Endothelial cell (in vitro differentiated cells): ENCODE measurements at places on chromosomes 7 and 10.

DNA sequence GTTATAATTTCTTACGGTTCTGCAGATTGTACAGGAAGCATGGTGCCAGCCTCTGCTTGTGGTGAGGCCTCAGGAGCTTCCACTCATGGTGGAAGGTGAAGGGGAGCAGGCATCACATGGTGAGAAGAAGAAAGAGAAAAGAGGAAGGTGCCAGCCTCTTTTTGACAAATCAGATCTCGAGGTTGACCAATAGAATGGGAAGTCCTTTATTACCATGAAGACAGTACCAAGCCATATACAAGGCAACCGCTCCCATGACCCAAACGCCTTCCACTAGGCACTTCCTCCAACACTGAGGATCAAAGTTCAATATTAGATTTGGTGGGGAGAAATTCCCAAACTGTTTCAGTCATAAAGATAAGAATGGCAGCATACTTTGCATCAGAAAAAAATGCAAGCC is 502.8 kb downstream of the GLRX3 start:
- H3K27me3 ChIP-seq = peaks cover 3% of the 10 kb centered on the region
- no peak overlapping the region for H3K4me3 ChIP-seq
- DNase-seq = no peak
- H3K4me1 ChIP-seq = no peaks in the 10 kb centered on the region
- H3K36me3 ChIP-seq = peaks cover 8% of the 10 kb centered on the region
- no peak overlapping the region for H3K27ac ChIP-seq

DNA sequence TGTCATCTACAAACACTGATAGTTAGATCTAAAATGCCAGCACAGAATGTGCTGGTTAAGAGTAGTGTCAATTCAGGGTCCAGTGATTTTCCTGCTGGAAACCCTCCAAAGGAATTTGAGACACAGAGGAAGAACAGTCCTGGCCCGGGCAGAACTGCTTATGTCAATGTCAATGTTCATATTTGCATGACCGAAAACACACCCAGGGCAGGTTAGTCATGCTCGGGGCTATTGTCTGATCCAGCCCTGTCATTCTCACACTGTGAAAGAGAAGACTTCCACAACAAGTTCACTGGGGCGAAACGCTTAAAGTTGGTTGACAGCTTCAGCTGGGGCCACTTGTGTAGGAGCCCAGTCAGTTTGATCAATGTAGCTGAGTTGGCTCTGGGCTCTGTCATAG is 139.3 kb downstream of the C1GALT1 start:
- H3K4me1 ChIP-seq = peaks cover 10% of the 10 kb centered on the region
- no peak overlapping the region for H3K4me3 ChIP-seq
- H3K36me3 ChIP-seq = no peaks in the 10 kb centered on the region
- H3K27me3 ChIP-seq = peaks cover 2% of the 10 kb centered on the region
- no peak for DNase-seq

GRCh38 chr10:123462756-123463155 is 203.4 kb upstream of the GPR26 start:
- H3K4me1 ChIP-seq = peaks cover 8% of the 10 kb centered on the region
- no peak overlapping the region for H3K27ac ChIP-seq
- H3K4me3 ChIP-seq = no peak overlapping the region
- H3K27me3 ChIP-seq = no peaks in the 10 kb centered on the region
- no peak for DNase-seq

- peaks cover 7% of the 10 kb centered on the region for H3K4me1 ChIP-seq
- H3K27me3 ChIP-seq = peaks cover 12% of the 10 kb centered on the region
- H3K36me3 ChIP-seq = peaks cover 8% of the 10 kb centered on the region
- no peak overlapping the region for H3K27ac ChIP-seq
- no peak overlapping the region for H3K4me3 ChIP-seq
Observed at GRCh38 chr10:132396494-132397035, 435 bp upstream of the PWWP2B start.

- peaks cover 10% of the 10 kb centered on the region for H3K36me3 ChIP-seq
- peaks cover 18% of the 10 kb centered on the region for H3K27me3 ChIP-seq
- DNase-seq = peak; percentile 6
- peaks cover 37% of the 10 kb centered on the region for H3K4me1 ChIP-seq
Observed at GRCh38 chr10:68330852-68331454, 911 bp upstream of the HNRNPH3 start.

DNA sequence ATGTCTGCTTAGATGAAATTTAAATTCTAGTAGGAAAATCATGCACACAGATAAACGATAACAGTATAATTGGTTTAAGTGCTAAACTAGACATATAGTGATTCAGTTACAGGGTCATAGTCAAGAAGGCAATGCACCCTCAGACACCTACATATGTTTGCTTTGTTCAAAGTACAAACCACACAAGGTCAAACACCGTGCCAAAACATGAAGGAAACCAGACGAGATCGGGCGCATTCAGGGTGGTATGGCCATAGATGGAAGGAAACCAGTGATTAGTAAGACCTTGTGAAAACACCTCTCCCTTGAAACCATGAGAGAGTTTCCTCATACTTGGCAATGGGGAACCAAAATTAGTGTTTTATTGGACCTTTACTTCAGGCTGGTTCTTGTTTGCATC is 906.9 kb downstream of the PCDH15 start:
- no peaks in the 10 kb centered on the region for H3K4me1 ChIP-seq
- no peaks in the 10 kb centered on the region for H3K36me3 ChIP-seq
- H3K27ac ChIP-seq = no peak overlapping the region

- H3K4me1 ChIP-seq = peaks cover 7% of the 10 kb centered on the region
- DNase-seq = no peak
- H3K27me3 ChIP-seq = peaks cover 9% of the 10 kb centered on the region
- peaks cover 6% of the 10 kb centered on the region for H3K36me3 ChIP-seq
Observed at GRCh38 chr7:100211342-100211780, 8.4 kb upstream of the PVRIG start.

- no peak for DNase-seq
- H3K27ac ChIP-seq = no peak overlapping the region
- no peaks in the 10 kb centered on the region for H3K27me3 ChIP-seq
Observed at GRCh38 chr7:68424658-68425297, 1173.5 kb upstream of the AUTS2 start.

GRCh38 chr10:45096001-45096400 is 95.3 kb downstream of the ZNF22 start:
- peaks cover 26% of the 10 kb centered on the region for H3K4me1 ChIP-seq
- peaks cover 5% of the 10 kb centered on the region for H3K27me3 ChIP-seq
- H3K4me3 ChIP-seq = no peak overlapping the region
- no peak overlapping the region for H3K27ac ChIP-seq

DNA sequence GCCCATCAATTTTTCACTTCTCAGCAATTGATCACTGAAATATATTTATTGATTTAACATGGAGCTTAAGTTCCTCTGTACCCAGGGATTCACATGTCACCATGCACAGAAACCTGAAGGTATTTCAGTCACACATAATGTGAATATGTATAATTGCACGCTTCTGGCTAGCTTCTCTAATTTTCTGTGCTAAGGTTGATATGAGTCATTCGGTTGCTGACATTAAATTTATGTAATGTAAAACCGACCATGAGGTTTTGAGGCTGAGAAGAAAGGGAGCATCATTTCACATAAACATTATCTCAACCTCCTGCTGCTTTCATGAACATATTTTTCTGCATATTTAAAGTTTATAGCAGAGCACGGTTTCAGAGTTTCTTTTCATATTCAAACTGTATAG is 381.0 kb upstream of the TPK1 start:
- peaks cover 1% of the 10 kb centered on the region for H3K27me3 ChIP-seq
- H3K36me3 ChIP-seq = no peaks in the 10 kb centered on the region
- H3K27ac ChIP-seq = no peak overlapping the region
- no peak for DNase-seq
- H3K4me3 ChIP-seq = no peak overlapping the region

DNA sequence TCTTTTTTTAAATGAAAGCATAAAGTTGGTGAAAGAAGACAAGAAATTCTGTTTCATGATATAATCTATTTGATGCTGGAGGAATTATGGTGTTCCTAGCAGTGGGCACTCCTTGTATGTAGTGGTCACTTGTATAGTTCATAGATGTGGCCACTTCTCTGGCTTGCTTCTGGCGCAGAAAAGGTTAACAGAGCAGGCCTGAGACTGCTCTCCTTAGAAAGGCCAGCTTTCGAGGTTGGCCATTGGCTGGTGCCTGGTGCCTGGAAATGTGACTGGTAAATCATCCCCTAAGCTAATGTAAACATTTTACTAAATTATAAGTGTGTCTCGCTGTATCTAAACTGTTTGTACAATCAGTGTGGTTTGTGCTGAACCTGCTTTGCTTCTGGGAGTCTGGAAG is 276.1 kb downstream of the PHTF2 start:
- H3K27me3 ChIP-seq = no peaks in the 10 kb centered on the region
- H3K4me1 ChIP-seq = peaks cover 11% of the 10 kb centered on the region
- H3K36me3 ChIP-seq = no peaks in the 10 kb centered on the region
- no peak overlapping the region for H3K4me3 ChIP-seq

GRCh38 chr7:147813316-147813715 is 777.2 kb upstream of the C7orf33 start:
- no peaks in the 10 kb centered on the region for H3K36me3 ChIP-seq
- no peaks in the 10 kb centered on the region for H3K27me3 ChIP-seq
- peaks cover 5% of the 10 kb centered on the region for H3K4me1 ChIP-seq

GRCh38 chr10:57689596-57690297 is 577.9 kb downstream of the IPMK start:
- no peaks in the 10 kb centered on the region for H3K36me3 ChIP-seq
- H3K4me1 ChIP-seq = no peaks in the 10 kb centered on the region
- no peak overlapping the region for H3K4me3 ChIP-seq
- H3K27me3 ChIP-seq = no peaks in the 10 kb centered on the region
- H3K27ac ChIP-seq = no peak overlapping the region

GRCh38 chr10:107275806-107276205 is 111.3 kb upstream of the SORCS1 start:
- no peak overlapping the region for H3K4me3 ChIP-seq
- no peaks in the 10 kb centered on the region for H3K36me3 ChIP-seq
- no peak overlapping the region for H3K27ac ChIP-seq
- peaks cover 5% of the 10 kb centered on the region for H3K4me1 ChIP-seq
- DNase-seq = no peak

DNA sequence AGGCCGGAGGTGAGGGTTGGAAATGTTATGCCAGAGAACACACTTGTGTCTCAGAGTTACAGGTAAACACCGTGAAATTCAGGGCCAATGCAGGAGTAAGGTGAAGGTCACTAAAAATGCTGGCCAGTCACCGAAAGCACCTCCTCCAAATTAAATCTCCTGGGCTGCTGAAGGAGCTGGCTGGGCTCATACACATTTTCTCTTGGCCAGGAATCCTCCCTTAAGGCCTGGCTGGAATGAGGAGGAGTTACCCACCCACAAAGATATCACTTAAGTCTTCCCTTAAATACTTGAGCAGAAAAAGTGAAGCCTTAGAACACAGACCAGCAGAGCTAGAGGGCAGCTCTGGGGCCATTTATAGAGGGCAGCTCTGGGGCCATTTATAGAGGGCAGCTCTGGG is 46.3 kb downstream of the HTRA1 start:
- no peak overlapping the region for H3K27ac ChIP-seq
- no peak for DNase-seq
- H3K4me1 ChIP-seq = no peaks in the 10 kb centered on the region

- peaks cover 14% of the 10 kb centered on the region for H3K4me1 ChIP-seq
- no peak overlapping the region for H3K27ac ChIP-seq
- no peak for DNase-seq
- peaks cover 4% of the 10 kb centered on the region for H3K27me3 ChIP-seq
- no peaks in the 10 kb centered on the region for H3K36me3 ChIP-seq
Observed at GRCh38 chr7:24405002-24405401, 121.0 kb downstream of the NPY start.

DNA sequence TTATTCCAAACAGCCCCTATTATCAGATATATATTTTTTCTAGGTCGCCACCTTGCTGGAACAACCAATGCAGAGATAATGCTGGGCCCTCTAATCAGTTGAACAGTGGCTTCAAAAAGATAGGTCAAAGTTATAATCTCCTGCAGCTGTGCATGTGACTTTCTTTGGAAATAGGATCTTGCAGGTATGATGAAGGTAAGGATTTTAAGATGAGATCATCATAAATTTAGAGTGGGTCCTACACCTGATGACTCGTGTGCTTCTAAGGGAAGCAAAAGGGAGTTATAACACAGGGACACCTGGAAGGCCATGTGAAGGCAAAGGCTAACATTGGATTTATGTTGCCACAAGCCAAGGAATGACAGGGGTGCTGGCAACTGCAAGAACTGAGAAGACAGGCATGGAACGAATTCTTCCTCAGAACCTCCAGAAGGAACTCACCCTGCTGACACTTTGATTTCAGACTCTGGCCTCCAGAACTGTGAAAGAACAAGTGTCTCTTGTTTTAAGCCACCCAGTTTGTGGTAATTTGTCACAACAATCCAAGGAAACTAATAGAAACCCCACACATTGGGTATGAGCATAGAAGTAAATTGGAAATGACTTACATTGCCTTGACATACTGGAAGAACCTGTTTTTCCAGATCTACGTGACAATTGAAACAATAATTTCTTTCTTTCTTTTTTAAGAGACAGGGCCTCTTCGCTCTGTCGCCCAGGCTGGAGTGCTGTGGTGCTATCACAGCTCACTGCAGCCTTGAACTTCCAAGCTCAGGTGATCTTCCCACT is 34.4 kb downstream of the CCDC71L start:
- H3K4me3 ChIP-seq = no peak overlapping the region
- no peaks in the 10 kb centered on the region for H3K36me3 ChIP-seq
- peaks cover 1% of the 10 kb centered on the region for H3K27me3 ChIP-seq
- DNase-seq = no peak
- peaks cover 8% of the 10 kb centered on the region for H3K4me1 ChIP-seq

DNA sequence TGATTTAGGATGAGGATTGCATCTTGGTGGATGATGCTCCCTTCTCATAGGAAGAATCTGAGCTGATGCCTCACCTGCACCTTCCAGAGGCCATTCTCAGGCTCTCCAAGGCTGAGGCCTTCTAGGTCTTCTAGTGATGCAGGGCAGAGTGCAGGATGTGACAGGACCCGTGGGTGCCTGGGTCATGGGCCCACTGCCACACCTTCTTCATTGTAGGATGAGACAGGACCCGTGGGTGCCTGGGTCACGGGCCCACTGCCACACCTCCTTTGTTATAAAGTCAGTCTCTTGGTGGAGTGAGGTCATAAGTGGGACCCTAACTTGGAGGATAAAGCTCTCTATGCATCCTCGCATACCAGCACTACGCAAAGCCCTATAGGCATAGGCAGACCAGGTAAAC is 109.9 kb upstream of the TCERG1L start:
- no peak for DNase-seq
- no peak overlapping the region for H3K4me3 ChIP-seq
- H3K4me1 ChIP-seq = no peaks in the 10 kb centered on the region
- H3K27ac ChIP-seq = no peak overlapping the region
- peaks cover 22% of the 10 kb centered on the region for H3K36me3 ChIP-seq
- H3K27me3 ChIP-seq = peaks cover 10% of the 10 kb centered on the region

- no peak overlapping the region for H3K27ac ChIP-seq
- H3K36me3 ChIP-seq = no peaks in the 10 kb centered on the region
- no peak overlapping the region for H3K4me3 ChIP-seq
- DNase-seq = no peak
Observed at GRCh38 chr10:129033340-129033739, 433.7 kb upstream of the MGMT start.

GRCh38 chr10:132100556-132101349 is 35.0 kb downstream of the JAKMIP3 start:
- no peak overlapping the region for H3K27ac ChIP-seq
- H3K4me3 ChIP-seq = no peak overlapping the region
- H3K27me3 ChIP-seq = peaks cover 7% of the 10 kb centered on the region
- no peak for DNase-seq

GRCh38 chr7:23544913-23545354 is 13.2 kb upstream of the TRA2A start:
- H3K4me3 ChIP-seq = no peak overlapping the region
- H3K27me3 ChIP-seq = peaks cover 2% of the 10 kb centered on the region
